ENCODE measurements at places on chromosomes 11 and 22. TPM values are rescaled to one million over a fixed set of nuclear protein-coding genes. Genes with fewer than 3 reads are reported as not detected.

Gene OR8G1
- not detected for total RNA-seq

Gene SERGEF
- 47.1 TPM for total RNA-seq

Gene GP1BB
- 11.2 TPM for total RNA-seq

Gene HEPN1
- total RNA-seq: not detected

Gene DUSP8
- 0.07 TPM for total RNA-seq

Gene CCDC116
- total RNA-seq: 0.07 TPM

Gene HBE1
- total RNA-seq: not detected

Gene GGT1
- total RNA-seq: 396 TPM

Gene APOC3
- total RNA-seq: not detected

Gene CD248
- total RNA-seq: not detected

Gene C22orf31
- total RNA-seq: not detected

Gene PLEKHB1
- total RNA-seq: not detected

Gene ZBTB16
- total RNA-seq: not detected

Gene MUC6
- not detected for total RNA-seq

Measured in Caki2 (cell line).